ENCODE measurements at places on chromosomes 6 and 20.
A peak's percentile ranks its signal among the peaks of the same experiment; 100 is the strongest.

DNA sequence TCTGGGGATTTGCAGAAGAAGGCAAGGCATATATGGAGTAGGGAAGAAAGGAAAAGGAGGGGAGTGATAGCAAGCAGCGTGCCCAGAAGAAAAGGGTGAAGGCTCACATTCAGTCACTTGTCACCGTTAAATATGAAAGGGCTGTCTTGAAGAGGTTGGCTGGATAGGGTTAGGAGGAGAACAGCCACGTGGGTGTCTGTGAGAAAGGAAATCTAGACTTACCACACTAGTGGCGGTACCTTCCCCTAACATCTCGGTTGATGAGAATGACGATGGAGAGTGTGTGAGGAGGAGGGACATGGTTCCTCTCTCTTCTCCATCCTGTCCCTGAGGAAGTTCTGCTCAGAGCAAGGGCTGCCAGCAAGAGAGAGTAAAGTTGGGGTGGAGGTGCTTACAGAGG lies 74.3 kb upstream of the CCN6 start:
- no peak for DNase-seq

DNA sequence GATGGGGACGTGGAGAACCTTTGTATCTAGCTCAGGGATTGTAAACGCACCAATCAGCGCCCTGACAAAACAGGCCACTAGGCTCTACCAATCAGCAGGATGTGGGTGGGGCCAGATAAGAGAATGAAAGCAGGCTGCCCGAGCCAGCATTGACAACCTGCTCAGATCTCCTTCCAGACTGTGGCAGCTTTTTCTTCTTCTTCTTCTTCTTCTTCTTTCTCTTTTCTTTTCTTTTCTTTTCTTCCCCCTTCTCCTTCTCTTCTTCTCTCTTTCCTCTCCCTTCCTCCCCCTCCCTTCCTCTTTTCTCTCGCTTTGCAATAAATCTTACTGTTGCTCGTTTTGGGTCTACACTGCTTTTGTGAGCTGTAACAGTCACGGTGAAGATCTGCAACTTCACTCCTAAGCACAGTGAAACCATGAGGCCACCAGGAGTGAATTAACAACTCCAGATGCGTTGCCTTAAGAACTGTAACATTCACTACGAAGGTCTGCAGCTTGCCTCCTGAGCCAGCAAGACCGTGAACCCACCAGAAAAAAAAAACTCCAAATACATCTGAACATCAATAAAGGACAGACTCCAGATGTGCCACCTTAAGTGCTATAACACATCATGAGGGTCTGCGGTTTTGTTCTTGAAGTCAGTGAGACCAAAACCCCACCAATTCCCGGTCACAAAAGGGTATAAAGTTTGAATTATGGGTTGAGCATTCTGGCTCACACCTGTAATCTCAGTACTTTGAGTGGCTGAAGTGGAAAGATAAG lies 19.6 kb upstream of the SERPINB1 start:
- no peak for DNase-seq

- DNase-seq: no peak
Observed at GRCh38 chr6:125819535-125820326, 29.0 kb downstream of the NCOA7 start.

GRCh38 chr6:150207931-150208570 lies 65.2 kb downstream of the PPP1R14C start:
- DNase-seq: no peak

DNA sequence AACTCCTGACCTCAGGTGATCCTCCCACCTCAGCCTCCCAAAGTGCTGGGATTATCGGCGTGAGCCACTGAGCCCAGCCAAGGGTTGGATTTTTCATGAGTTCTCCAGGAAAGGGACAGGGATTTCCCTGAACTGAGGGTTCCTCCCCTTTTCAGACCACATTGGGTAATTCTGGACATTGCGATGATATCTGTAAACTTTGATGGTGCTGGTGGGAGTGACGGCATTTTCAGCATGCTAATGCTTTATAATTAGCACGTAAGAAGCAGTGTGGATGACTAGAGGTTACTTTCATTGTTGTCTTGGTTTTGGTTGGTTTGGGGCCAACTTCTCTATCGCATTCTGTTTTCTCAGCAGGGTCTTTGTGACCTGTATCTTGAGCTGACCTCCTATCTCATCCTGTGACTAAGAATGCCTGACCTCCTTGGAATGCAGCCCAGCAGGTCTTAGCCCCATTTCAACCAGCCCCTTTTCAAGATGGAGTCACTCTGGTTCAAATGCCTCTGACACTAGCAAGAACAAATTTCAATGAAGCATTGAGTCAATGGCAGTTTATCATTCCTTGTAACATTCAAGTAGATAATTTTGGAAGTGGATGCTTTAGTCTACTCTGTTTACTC lies 156.5 kb downstream of the TTLL2 start:
- no peak for DNase-seq

GRCh38 chr20:63027922-63028389 lies 21.2 kb upstream of the BHLHE23 start:
- no peak for DNase-seq

DNA sequence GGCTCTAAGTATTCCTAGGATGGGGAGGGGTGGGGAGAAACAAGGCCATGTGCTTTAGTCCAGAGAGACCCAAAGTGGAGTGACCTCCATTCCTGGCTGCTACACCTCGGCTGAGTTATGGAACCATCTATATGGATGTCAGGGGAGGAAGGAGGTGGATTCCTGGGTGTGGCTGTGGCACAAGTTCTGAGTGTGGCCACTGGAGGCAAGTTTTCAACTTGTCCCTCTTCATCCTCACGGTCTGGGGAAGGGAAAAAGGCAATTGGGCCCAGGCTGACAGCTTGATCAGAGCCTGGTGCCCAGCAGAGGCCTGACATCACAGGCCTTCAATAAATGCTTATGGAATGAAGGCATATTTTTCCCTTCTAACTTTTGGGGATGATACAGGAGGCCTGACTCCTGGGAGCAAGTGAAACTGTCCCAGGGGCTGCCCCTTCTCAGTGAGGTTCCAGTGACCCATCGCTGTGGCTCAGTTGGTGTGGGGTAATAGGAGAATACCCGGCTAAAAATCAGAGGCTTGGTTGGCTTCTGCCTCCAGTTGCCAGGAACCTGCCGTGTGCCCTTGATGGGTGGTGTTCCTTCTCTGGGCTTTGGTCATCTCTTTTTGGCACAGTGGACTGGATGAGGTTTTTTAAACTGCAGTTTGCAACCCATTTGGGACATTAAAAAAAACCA lies 1.8 kb upstream of the ITPR3 start:
- no peak for DNase-seq

DNA sequence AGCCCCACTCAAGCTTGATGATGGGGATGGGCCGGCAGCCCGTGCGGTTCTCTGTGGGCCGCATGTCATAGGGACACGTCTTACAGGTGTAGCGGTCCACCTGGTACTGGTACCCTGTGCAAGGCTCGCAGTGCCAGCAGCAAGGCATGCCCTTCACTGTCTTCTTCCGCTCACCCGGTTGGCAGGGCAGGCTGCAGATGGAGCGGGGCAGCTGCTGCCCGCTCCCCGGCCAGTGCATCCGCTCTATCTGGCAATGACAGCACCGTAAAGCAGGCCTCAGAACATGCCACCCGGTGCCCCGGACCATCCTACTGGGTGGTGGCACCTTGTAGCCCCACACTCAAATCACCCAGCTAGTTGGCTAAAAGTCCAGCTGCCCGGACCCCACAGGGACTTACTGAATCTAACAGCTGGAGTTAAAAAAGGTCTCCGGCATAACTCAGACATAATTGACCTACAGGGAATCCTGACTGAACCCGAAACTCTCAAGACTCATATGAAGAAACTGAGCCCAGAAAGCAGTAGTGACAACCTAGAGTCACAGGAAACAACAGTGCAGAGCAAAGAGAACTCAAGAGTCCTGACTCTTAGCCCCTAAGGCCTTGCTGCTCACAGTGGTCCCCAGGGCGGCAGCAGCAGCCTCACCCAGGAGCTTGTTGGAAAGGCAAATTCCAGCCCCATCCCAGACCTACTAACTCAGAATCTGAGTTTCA lies 109.4 kb downstream of the GRM4 start:
- no peak for DNase-seq

- DNase-seq: no peak
Observed at GRCh38 chr6:3506200-3506599, 49.4 kb upstream of the SLC22A23 start.

DNA sequence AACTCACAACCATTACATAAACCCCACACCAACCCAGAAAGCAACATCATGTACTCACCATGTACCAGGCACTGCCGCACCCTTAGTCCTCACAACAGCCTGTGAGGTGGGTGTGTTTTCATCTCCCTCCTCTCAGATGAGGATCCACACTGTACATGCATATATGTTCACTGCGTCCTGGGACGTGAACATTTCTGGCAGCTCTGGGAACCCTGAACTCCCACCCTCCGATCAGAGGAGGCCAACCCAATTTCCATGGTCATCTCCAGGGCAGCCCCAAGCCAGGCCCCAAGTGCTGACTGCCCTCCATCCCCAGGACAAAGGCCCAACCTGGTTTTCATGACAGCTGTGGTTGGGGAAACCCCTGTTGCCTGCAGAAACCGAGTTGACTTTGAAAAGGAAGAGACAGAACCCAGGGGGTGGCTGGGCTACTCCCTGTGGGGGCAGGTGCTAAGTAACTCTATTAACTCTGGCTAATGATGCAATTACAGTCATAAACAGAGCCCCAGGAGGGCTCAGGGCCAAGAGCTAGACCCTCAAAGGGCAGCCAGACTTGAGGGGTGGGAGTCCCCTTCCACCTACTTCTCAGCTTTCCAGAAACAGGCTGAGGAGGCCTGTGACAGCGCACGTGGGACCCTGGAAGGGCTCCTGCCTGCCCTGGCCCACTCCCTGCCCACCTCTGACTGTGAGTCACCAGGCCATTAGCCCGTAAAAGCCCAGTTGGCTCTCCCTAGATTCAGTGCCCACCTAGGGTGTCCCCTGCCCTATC lies 2.6 kb downstream of the TFEB start:
- peak; percentile 24 for DNase-seq

GRCh38 chr6:111354758-111355555 lies 128.1 kb downstream of the REV3L start:
- DNase-seq: no peak

DNA sequence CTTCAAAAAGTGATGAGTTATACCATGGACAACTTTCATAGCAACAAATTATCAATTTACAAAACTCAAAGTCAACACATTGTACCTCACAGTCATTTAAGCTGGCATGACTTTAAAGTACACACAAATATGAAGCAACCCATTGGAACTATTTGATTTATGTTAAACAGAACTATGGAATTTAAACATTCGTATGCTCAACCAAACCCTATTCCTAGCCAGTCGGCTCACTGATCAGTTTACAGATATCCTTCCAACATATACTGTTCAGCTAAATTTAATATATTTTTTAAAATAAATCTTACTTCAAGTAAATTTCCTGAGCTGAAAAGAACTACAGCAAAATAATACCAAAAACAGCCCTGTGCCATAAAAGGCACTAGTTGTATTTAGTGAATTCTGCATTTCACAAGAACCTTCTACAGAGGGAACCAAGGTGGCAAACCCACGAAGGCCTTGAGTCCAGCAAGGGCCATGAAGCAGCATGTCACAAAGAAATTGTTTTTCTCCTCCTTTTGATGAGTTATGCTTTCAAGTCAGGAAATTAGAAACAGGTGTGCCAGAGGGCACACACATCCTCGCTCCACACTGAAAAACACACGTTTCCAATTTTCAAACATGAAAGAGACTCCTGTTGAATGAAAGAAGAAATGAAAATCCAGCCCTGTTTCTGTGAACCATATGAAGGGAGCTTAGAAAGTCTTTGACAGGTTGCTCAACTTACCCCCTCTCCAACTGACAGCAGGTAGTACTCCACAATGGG lies 122.8 kb downstream of the TASP1 start:
- no peak for DNase-seq

GRCh38 chr20:54476169-54477009 lies 996 bp downstream of the DOK5 start:
- no peak for DNase-seq

DNA sequence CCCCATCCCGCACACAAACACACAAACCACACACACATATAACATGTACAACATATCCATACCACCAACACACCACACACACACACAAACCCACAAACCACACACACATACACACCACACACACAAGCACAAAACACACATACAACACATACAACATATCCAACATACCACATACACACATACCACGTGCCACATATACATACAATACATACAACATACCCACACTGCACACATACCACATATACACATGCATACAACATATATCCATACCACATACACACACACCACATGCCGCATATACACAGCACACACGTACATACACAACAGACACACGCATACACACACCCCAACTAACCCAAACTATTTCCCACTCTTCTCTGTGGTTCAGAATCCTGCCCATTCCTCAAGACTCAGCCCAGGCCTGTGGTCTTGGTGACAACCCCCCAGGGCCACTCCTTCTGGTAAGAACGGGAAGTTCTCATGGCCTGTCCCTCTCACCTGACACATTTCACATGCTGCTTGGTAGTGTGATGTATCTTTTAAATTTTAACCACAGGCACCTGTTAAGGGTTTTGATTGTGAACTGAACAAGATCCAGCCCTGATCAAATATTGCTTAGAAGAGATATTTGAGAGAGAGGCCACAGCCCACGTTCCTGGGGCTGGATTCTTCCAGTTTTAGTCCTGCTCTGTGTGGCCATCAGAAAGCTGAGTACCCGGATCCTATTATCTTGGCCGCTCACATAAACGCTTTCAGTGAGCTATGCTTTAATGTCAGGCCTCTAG lies 55.9 kb upstream of the KCNK16 start:
- DNase-seq: no peak

GRCh38 chr6:45427726-45428125 lies 50.0 kb upstream of the SUPT3H start:
- no peak for DNase-seq

- DNase-seq: no peak
Observed at GRCh38 chr6:70312165-70312745, 9.4 kb upstream of the COL9A1 start.

DNA sequence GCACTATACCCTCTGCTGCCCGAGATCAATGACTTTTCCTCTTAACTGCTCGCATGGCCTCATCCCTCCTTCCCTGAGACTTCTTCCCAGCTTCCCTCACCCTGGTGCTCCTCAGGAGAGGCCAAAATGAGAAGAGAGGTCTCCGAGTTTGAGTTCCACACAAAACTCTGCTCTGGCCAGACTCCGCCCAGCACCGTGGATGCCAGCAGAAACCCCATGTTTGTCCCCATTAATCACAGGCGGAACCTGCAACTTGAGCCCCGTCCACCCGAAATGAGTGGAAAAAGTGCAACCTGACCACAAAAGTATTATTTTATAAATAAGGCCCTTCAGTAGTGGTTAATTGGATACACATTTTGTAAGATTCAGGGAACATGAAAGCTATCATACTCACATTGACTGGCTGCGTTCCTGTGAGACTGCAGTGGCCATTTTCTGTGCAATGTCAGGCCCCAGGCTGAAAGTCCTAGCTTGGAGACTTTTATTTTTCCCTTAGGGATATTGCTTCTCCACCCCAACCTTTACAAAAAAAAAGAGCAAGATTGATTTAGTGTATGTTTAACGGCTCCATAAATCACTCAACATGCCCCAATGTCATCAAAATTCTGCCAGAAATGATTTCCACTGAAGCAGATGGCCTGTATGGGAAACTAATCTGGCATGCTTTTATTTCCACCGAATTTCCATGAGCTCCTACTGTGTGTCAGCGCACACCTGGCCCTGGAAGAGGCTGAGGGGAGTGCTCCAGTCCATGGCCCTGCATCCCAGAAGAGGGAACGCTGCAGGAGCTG lies 134.6 kb downstream of the BMP7 start:
- DNase-seq: no peak

All from stimulated activated CD8-positive, alpha-beta memory T cell treated with anti-CD3 and anti-CD28 coated beads, Interleukin-15, amount 100 ng/mL, for 48 hours (primary cell).